Fibroblast of skin of scalp (primary cell): ENCODE measurements at places on chromosomes 16 and 17.

- peak; percentile 78 for DNase-seq
Observed at GRCh38 chr16:84286578-84287240, 8.0 kb upstream of the WFDC1 start.

GRCh38 chr17:34369571-34369970 is 6.5 kb upstream of the CCL1 start:
- DNase-seq, result no peak

DNA sequence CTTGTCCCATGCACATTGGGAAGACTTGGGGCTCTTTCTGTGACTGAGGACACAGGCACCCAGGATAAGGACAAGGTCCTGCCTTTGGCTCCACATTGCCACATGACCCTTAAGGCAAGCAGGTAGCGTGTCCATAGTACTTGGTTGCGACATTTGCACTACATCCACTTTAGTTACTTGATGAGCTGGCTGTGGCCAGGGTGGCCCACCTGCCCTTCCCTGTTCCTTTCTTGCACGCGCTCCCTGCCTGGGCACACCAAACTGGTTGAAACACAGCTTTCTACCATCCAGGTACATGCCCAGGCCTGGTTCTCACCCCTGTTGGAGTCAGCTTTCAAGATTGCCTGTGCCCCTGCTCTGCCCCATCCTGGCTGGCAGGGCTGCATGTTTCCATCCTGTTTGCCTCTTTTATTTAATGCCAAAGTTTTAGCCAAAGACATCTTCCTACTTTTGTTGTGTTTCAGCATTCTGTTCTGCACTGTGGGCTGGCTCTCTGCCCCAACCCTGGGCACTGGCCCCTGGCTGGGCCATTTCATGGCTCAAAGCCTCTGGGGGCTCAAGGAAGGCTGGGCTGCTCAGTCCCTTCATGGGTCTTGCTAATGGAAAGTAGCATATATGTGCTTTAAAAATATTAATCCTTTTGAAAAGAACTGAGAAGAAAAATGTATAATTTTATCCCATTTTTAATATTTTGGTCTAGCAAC is 3.2 kb downstream of the B3GNT9 start:
- DNase-seq, result no peak

DNA sequence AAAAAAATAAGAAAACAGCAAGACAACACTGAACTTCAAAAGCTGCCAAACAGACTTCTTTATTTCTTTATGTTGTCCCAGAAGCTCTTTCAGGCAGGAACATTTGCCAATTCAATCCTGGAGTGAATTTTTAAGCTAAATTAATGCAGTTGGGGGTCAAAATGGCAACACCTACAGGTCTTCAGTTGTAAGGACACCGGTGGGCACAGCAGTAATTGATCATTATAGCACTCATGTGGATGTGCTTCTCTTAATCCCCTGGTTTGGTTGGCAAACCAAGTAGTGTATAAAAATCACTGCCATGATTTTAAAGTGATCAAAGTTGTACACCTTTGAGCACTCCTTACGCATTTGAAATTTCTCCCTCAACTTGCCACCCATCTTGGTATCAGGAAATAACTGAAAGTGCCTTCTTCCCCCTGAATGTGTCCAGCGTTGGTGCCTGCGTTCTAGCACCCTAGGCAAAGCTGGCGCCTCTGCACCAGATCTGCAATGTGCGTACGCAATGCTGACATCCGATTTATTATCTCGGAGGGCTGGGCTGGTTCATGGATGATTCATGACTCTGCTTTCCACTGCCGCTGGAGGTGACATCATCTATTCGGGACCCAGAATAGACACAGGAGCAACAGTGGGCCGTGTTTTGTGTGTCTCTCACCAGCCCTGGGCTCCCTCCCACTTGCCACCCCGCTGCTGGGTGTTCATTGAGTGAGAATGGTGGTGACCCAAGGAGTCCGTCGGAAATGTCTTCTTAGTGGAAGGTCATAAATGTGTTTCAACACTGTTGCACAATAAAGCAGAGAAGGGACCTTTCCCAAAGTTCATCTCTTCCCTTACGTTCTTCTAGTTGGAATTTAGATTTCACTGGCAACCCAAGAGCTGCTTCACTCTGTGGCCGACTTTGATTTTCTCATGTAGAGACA is 203.4 kb downstream of the CCDC182 start:
- no peak for DNase-seq

GRCh38 chr17:57938061-57938502 is 17.1 kb downstream of the CUEDC1 start:
- DNase-seq, result no peak

- no peak for DNase-seq
Observed at GRCh38 chr17:70525961-70526360, 356.6 kb downstream of the KCNJ2 start.

- DNase-seq, result no peak
Observed at GRCh38 chr17:69117855-69118784, 23.6 kb downstream of the ABCA6 start.

DNA sequence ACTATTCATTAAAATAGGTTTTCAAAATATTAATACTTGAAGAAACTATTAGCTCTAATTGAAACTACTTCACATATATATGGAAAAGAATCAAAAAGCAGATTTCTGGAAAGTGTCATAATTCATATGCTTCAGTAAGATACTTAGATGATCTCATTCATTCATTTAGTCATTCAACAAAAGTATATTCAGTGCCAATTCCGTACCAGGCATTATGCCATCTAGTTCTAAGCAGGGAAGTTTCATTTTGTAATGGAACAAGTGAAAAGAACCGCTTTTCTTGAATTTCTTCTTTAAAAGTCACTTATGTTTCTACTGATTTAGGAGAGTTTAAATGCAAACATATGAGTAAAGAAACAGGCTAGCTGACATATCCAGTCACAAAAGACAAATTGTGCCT is 118.3 kb upstream of the FAM20A start:
- no peak for DNase-seq

DNA sequence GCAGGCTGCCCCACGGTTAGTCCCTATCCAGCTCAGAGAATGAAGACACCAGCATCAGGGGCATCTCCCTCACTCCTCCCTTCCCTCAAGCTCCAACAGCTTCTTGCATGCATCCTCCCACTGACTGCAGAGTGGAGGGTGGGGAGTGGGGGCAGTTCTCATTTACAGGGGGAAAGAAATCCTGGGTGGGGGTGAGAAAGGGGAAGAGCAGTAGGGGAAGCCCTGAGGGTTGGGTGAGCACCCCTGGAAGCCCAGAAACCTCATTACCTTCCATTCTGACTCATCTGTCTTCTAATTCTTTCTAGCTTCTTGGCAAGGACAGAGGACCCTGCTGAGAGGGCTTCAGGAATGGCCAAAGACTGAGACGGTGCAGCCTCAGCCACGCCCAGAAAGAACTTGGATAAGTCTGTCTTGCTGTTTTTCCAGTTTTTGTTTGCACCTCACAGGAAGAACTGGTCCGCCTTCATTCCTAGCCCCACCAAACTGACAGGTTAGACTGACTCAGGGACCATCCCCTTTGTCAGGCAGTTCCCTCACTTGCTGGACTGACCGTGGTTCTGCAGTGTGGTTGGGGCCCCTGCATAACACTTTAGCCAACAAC is 52.5 kb upstream of the WSB1 start:
- DNase-seq, result peak; percentile 31

- DNase-seq, result no peak
Observed at GRCh38 chr17:57528058-57528451, 217.0 kb downstream of the CCDC182 start.

DNA sequence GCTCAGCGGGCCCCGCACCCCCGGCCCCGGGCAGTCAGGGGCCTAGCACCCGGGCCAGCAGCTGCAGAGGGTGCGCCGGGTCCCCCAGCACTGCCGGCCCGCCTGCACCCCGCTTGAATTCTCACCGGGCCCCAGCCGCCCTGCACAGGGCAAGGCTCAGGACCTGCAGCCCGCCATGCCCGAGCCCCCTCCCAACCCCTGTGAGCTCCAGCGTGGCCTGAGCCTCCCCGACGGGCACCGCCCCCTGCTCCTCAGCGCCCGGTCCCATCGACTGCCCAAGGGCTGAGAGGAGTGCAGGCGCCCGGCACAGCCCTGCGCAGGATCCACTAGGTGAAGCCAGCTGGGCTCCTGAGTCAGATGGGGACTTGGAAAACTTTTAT is 1.7 kb upstream of the BRCA1 start:
- DNase-seq, result no peak

DNA sequence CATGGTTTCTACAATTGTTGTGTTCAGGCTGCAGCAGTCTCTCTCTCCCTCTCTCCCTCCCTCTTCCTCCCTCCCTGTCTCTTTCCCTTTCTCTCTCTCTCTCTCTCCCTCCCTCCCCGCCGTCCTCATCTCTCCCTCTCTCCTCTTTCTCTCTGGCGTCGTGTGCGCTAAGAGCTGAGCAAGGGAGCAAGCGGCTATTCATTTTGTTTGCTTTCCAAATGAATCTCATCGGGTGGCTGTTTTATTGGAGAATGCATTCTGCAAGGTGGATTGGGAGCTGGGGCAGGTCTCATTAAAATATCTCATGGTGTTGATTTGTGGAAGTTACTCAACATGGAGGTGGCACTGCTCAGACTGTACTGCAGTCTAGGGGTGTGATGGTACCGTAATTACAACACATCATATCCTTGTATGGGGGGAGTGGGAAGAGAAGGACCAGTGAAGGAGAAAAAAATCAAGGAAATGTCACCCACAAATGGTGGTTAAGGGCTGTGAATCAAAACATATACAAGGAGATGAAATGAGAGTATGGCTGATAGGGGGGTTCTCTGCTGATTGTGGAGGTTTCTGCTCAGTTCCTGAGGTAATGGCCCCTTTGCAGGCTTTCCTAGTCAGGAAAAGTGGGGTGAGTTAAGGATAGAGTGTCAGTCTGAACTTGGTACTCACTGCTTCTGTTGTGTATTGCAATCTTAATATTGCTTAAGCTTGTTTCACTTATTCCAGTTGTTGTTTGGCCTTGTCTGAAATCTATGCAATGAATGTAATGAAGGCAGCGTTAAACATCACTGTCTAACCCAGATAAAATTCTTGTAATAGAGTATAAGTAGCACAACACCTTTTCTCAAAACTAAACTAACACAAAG is 2.7 kb downstream of the MSL1 start:
- DNase-seq, result no peak

DNA sequence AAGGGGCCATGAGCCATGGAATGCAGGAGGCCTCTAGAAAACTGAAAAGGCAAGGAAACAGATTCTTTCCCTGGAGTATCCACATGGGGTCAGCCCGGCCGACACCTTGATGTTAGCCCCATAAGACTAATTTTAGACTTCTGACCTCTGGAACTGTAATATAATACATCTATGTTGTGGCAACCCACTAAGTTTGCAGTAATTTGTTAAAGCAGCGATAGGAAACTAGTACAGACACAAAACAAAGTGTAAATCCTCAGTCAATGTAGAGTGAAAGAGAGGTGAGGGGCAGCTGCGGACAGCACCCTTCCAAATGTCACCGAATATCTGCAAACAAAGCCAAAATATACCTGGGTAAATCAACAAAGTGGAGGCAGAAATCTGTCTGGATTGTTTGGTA is 7.2 kb upstream of the SIAH1 start:
- DNase-seq, result no peak

GRCh38 chr16:4790871-4791270 is 2.7 kb upstream of the SEPTIN12 start:
- DNase-seq, result no peak

- DNase-seq, result no peak
Observed at GRCh38 chr16:68082629-68083238, 2.4 kb upstream of the NFATC3 start.

- DNase-seq, result no peak
Observed at GRCh38 chr17:35390663-35391062, 17.2 kb upstream of the SLFN11 start.

DNA sequence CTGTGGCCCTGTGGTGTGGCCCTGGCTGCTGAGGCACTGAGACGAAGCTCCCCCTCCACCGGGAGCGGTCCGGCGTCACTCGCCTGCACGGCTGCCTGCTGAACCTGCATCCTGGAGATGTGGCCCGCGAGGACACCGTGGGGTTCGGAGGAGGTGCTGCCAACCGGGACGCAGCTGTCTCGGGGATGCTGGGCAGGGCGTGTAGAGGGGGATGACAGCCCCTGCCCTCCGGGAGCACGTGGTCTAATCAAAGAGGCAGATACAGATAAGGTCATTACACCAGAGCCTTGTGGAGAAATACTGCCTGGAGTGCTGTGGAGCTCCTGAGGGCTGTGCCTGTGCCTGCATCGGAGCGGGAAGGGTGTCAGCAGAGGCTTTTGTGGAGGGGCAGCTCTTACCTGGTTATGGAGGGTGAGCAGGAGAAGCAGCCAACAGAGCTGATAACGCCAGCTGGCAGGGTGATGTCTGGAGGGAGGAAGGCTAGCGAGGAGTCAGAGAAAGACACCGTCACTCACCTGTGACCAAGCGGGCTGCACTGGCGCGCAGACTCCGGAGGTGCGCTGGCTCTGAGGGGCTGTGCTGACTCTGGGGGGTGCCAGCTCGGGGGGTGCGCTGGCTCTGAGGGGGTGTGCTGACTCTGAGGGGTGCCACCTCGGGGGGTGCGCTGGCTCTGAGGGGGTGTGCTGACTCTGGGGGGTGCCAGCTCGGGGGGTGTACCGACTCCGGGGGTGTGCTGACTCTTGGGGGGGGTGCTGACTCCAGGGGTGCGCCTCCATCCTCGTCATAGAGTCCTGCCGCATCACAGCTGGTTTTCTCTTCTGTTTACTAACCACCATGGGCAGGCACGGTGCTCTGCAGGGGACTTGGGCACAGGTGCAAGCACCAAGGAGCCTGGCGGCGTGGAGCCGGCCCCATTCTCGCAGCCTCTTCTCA is 104.7 kb upstream of the CHMP6 start:
- DNase-seq, result no peak

DNA sequence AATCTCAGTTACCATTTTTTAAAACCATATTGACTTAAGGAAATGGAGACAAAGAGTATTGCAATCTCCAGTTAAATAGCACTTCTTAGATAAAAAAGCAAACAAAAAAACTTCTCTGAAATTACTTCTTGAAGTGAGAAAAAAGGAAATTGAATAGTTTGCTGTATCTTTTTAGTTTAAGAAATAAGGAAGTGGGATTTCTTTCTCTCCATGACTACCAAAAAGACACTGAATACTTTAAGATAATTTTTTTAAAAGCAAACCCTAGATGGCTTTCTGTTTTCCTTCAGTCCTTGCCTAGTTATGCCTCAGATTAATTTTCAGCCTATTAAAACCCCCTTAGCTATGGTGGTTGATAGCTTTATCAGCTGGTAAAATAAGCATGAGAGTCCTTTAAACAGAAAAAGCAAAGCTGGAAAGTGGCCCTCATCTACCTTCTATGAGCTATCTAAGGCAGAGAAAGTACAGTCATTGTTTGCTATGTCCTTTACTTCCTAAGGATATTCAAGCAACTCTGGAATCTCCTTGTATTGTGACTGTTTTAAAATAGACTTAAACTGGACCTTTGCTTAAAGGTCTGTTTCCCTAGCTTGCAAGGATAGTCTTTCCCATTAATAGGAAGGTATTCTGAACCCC is 28.6 kb downstream of the TPPP3 start:
- no peak for DNase-seq

DNA sequence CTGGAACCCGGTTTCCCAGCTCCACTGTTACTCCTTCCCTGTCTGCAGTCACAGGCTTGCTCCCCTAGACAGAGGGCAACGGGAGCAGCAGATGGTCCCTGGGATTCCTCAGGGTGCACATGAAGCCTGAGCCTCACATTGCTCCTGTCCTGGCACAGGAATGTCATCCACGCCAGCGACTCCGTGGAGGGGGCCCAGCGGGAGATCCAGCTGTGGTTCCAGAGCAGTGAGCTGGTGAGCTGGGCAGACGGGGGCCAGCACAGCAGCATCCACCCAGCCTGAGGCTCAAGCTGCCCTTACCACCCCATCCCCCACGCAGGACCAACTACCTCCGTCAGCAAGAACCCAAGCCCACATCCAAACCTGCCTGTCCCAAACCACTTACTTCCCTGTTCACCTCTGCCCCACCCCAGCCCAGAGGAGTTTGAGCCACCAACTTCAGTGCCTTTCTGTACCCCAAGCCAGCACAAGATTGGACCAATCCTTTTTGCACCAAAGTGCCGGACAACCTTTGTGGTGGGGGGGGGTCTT is 1.6 kb upstream of the DECR2 start:
- DNase-seq, result no peak
